ENCODE measurements at places on chromosomes 1 and 21.

GRCh38 chr1:201254625-201255478 lies 28.5 kb upstream of the PKP1 start:
- peak; percentile 11 for DNase-seq

- no peak for DNase-seq
Measured at GRCh38 chr1:173337126-173337525, 130.0 kb upstream of the TNFSF4 start.

DNA sequence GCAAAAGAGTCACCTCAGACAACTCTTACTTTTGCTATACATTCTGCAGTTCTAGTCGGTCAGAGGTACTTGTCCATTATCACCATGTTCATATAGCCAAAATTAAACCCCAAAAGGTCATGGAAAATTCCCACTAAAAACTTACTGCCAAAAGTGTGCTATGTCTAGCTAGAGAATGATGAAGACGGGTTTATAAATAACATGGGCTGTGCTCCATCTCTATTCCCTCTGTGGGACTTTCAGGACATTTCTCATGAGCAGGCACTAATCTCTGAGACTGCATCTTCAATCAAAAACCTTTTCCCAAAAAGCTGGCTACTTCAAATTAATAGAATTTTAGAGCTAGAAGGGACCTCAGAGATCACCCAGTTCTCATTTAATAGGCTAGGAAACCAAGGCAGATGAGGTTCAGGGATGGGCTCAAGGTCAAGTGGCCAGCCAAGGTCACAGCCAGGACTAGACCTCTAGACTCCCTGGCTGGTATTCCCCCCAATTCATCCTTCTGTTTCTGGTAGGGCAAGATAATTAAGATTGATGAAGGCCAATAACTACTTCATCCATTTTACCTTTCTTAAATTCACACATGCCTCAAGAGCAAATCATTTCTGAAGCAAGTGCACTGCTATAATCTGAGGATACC lies 21.0 kb upstream of the MOB3C start:
- DNase-seq, result no peak

- DNase-seq, result no peak
Measured at GRCh38 chr1:14666373-14666772, 67.9 kb downstream of the KAZN start.

DNA sequence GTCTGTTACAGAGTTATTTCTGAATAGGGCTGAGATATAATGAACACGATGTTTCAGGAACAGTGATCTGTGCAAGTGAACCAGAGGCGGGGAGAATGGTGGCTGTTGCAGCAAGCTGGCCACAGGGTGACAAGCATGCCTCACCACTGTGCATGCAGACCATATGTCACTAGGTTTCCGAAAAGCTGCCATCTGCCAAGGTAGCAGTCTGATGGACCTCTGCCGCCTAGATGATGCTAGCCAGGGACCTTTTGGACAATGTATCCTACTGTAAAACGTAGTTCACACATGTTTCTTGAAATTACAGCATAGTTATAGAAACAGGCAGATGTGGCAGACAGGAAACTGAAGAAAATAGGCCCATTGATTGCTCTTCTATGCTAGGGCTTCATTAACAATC lies 204.2 kb upstream of the RRP15 start:
- DNase-seq, result no peak

DNA sequence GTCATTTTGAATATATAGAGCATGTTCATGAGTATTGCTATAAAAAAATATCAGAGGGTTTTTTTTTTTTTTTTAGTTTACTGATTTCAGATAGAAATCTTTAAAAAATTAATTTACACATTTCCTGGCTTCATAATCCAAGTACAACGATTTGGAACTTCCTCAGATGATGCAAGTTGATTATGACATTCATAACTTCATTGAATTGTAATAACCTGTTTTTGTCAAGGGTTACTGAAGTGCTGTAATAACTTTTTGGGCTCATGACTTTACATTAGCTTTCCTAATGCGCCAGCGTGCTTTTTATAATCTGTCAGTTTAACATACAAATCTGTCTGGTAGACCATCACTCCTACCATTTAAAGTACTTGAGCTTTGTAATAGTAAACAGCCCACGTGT lies 81.3 kb downstream of the SASS6 start:
- DNase-seq, result no peak

- peak; percentile 72 for DNase-seq
Measured at GRCh38 chr1:156926175-156926574, 5.7 kb downstream of the LRRC71 start.

DNA sequence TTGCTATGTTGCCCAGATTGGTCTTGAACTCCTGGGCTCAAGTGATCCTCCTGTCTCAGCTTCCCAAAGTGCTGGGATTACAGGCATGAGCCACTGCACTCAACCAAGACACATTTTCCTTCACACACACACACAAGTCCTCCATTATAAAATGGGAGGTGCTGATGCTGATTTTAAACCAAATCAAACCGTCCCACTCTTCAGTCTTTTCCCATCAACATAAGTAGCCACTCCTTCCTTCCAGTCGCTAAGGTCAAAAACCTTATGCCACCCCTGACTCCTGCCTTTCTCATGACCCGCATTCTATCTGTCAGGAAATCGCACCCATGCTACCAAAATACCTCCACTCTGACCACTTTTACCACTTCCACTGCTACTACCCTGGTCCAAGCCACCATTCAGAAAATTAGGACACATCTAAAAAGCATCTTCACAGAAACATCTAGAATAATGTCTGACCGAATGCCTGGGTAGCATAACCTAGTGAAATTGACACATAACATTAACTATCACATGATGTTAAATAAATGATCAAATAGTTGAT lies 28.0 kb upstream of the IFNGR2 start:
- DNase-seq, result no peak

- DNase-seq, result peak; percentile 24
Measured at GRCh38 chr1:24526940-24527542, 24.4 kb downstream of the RCAN3 start.

DNA sequence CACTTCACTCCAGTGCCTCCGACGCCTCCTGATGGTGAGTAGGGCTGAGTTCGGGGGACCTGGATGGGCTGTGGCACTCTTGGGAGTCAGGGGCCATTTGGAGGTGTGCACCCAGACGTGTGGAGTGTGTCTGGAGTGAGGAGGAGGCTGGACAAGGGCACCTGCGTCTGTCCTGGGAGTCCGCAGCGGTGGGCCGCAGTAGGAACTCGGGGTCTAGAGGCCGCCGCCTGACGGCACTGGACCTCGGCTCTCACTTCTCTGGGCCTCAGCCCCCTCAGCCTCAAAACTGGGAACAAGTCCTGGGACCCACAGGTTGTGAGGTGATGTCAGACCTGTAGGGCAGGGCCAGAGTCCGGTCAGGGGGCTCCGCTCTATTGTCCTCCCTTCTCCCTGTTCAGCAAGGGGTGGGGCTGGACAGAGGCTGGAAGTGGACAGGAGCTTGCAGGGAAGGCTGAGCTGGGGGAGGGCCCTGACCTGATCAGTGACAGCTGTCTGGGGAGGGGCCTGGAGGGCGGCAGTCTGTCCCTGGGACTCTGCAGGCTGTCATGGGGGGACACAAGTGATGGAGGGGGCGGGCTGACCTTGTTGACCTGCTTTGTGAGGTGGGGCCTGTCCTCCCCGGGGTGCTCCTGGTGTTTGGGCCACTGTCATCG lies 15.5 kb downstream of the AGRN start:
- no peak for DNase-seq

GRCh38 chr1:91500756-91501522 lies at the start of gene CDC7:
TSS of gene CDC7 (plus strand) at chr1:91500851. CDS start at chr1:91501717, 866 bp downstream.
- peak; percentile 89 for DNase-seq

GRCh38 chr1:87644579-87645190 lies 316.0 kb downstream of the LMO4 start:
- peak; percentile 8 for DNase-seq

DNA sequence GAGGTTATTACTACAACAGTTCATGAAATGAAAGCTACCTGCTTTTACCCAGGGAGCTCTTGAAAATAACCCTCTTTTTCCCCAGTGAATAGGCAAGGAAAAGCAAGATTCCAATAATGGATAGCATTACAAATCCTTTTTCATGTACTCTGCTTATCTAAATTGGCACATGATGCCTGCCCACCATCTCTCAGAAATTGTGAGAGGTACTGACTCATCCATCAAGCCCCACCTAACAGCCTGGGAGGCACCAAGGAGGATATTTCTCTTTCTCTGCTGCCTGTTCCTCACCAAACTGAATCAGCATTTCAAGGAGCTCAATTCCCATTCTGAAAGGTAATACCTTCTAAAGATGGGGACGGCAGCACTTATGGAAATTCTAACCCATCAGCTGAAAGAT lies 34.4 kb downstream of the PALMD start:
- DNase-seq, result peak; percentile 50

DNA sequence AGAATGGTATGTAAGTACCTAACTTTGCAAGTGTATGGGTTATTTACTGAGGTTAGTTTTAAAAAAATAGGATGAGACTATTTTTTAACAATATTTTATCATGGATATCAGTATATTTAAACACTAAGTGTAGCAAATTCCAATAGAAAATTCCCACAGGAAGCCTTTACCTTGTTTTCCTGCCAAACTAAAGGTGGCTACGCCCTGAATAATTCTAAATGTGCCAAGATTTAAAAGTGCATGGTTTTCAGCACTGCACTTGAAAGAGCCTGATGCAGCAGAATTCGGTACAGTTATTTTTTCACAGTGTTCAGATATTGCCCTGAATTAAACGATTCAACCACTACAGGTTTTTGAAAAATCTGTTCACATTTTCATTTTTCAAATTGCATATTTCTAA lies 1622.8 kb upstream of the B3GALT2 start:
- no peak for DNase-seq

GRCh38 chr1:5752746-5753548 lies 239.3 kb downstream of the NPHP4 start:
- DNase-seq, result no peak

DNA sequence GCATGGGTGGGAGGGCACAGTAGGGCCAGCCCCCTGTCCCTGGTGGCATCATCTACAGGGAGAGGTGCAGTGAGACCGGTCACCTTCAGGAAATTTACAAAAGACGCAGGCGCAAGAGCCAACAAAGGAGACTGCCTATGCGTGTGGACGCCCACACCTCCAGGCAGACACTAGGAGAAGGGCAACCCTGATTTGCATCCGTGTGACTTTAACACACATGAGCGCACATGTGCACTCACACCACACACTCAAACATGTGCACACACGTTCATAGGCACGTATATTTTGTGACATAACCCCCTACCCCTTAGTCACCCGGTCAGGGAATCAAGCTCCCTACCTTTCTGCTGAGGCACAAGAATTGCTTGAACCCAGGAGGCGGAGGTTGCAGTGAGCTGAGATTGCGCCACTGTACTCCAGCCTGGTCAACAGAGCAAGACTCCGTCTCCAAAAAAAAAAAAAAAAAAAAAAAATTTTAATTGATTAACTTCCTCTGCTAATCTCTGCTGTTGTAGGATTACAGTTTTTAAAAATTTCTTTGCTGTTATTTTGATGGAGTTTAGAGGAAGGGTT lies 84.7 kb upstream of the SLC25A33 start:
- no peak for DNase-seq

DNA sequence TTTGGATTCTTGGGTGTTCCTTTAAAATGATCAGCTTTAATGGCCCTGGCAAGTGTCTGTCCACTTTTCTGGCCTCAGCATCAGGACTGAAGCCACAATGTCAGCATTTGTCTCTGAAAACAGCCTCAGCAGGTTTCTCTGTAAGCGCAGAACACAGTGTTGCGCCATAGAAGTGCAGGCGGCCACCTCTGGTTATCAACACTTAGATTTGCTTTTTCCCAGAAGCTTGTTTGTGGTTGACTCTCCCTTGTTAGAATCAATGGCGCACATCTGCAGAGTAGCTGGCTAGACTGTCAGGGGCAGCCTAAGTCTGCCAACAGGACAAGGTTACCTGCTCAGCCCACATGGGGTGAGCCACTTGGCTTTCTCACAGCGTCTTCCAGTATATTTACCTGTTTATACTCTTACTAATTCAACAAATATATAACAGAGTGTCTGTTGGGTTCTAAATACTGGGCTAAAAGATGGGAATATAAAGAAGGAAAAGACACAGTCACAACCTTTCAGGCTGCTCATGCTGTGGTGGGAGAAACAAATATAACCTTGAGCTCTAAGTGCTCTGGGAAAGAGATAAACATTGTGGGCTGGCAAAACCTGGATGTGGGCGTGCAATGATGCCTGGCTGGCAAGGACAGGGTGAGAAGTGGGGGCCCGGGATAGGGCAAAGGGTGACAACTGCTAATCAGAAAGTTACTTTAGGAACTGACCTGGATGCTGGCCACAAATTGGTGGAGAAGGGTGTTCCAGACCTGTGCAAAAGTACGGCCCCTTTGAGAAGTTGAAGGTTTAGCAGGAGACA lies 149.3 kb upstream of the KIAA0040 start:
- DNase-seq, result no peak

All from iris pigment epithelial cell (primary cell).